ENCODE measurements at places on chromosomes 7 and 10. TPM values are rescaled to one million over a fixed set of nuclear protein-coding genes. Genes with fewer than 3 reads are reported as not detected.

DNA sequence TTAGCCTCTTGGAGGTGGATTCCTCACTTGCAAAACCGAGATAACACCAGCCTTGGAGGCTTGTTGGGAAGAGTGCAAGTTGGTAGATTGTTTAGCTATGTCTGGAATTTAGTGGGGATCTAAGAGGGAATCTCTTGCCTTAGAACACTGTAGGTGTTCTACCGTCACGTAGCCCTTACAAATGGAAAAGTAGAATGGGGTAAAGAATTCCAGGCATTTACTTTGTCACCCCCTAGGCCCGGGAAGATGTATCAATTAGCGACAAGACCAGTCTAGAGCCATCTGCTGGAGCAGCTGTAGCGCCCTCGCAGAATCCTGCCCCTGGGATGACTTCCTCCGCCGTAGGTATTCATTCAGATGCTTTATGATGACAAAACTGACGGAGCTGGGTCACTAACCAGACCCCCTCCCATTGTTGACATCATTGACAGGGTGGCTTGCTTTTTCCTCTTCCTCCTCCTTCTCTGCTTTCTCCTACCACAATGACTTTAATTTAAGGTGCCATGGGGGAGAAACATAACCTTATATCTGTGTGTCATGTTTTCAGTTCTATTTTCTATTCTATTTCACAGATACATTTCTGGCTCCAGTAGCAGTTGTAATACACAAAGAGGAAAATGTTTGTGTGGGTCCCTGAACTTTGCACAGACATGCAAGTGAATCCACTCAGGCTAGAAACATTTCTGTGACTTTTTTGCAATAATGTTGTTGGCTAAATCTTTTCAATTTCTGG lies 262.6 kb upstream of the LYZL1 start:
- H3K4me1 ChIP-seq: no peaks in the 10 kb centered on the region
- H3K27ac ChIP-seq: no peak overlapping the region
- no peak overlapping the region for H3K4me3 ChIP-seq
- DNase-seq: no peak

TRIL gene
- total RNA-seq: not detected

DNA sequence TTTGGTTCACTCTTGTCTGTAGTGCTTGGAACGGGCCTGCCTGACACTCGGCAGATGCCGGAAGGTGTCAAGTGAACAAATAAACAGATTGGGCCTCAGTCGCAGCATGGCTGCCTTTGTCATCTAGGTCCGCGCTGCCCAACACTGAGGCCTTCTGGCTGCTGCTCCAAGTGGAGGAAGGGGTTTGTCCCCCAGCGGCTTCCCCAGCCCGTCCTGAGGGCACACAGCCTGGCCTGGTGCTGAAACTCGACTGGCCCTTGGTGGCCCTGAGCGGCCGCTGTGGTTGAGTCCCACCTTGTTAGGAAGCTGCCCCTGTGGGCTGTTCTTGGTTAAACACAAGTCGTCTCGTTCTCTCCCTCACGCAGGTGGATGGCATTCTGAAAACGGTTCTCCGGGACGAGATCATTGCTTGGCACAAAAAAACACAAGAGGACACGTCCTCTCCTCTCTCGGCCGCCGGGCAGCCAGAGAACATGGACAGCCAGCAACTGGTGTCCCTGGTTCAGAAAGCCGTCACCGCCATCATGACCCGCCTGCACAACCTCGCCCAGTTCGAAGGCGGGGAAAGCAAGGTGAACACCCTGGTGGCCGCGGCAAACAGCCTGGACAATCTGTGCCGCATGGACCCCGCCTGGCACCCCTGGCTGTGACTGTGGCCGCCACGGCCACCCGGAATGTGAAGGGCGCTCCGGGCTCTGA lies 132.1 kb downstream of the SMURF1 start:
- H3K27me3 ChIP-seq: no peaks in the 10 kb centered on the region
- H3K4me1 ChIP-seq: no peaks in the 10 kb centered on the region
- peaks cover 52% of the 10 kb centered on the region for H3K36me3 ChIP-seq
- H3K27ac ChIP-seq: no peak overlapping the region
- no peak for DNase-seq
- H3K4me3 ChIP-seq: no peak overlapping the region

- H3K27ac ChIP-seq: no peak overlapping the region
- no peak overlapping the region for H3K4me3 ChIP-seq
- no peaks in the 10 kb centered on the region for H3K4me1 ChIP-seq
Measured at GRCh38 chr7:156722043-156722826, 81.7 kb downstream of the RNF32 start.

SPDYE3 gene
- total RNA-seq: not detected

DNA sequence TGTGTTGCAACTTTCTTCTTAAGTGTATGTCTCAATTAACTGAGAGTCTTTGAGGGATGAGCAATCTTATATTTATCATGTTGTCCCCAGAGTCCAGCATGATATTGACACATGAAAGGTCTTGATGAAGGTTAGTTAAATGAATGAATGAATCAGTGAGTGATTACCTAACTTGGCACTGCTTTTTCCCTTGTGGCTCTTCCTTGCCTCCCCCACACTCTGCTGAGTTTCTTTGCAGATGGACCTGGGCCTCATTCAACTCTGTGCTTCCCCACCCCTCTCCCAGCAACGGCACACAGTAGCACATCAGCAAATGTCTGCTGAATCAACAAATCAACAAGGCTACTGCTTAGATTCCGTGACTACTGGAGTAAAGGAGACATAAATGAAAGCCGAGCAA lies 235.1 kb upstream of the CXCL12 start:
- no peaks in the 10 kb centered on the region for H3K4me1 ChIP-seq
- H3K27ac ChIP-seq: no peak overlapping the region
- DNase-seq: no peak
- no peak overlapping the region for H3K4me3 ChIP-seq
- no peaks in the 10 kb centered on the region for H3K27me3 ChIP-seq

GGCT gene
- 59.1 TPM for total RNA-seq

GRCh38 chr10:24707445-24707844 lies 16.2 kb downstream of the ARHGAP21 start:
- no peak overlapping the region for H3K4me3 ChIP-seq
- DNase-seq: no peak
- H3K27me3 ChIP-seq: no peaks in the 10 kb centered on the region

ZNF467 gene
- not detected for total RNA-seq

GRCh38 chr10:13851906-13852305 lies 265.1 kb downstream of the PRPF18 start:
- no peak for DNase-seq
- H3K4me3 ChIP-seq: no peak overlapping the region
- H3K36me3 ChIP-seq: no peaks in the 10 kb centered on the region
- H3K4me1 ChIP-seq: peaks cover 5% of the 10 kb centered on the region

GRCh38 chr7:54879776-54880175 lies 120.8 kb upstream of the SEC61G start:
- DNase-seq: no peak
- no peak overlapping the region for H3K27ac ChIP-seq
- H3K27me3 ChIP-seq: no peaks in the 10 kb centered on the region

DNA sequence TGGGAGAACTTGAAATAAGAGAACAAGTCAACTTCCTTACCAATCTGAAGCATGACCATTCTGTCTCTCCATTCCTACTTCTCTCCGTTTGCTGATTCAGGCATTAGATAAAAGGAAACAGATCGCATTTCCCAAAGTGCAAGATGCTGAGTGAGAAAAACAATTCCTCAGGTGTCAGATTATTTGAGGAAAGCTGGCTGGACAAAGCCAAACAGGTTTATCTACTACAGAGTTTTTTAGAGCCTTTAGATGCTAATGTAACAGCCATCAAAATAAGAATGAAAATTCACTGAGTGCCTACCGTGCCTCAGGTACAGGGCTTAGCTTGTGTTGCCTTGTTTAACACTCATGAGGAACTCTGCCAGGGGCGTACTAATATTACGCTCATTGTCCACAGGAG lies 135.9 kb upstream of the MBL2 start:
- no peaks in the 10 kb centered on the region for H3K27me3 ChIP-seq
- H3K4me1 ChIP-seq: no peaks in the 10 kb centered on the region
- DNase-seq: no peak

DNA sequence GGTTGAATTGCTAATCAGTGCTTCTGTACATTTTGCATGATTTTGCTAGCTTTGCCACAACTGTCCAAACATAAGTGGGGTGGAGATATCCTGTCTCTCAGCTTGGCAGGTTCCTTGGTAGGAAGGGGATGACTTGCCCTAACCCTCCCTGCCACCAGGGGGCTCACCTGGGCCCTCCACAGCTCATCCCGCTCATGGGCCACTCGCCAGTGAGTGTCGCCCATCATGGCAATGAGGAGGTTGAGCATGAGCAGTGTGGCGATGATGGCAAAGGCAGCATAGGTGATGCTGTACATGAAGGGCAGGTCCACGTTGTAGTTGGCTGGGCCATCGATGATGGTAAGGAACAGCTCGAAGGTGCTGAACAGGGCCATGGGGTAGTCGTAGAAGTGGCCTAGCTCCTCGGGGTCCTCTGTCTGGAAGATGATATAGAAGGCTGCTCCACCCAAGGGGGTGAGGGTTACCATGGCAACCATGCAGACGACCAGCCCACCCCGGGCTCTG lies 12.2 kb downstream of the TRPV6 start:
- no peaks in the 10 kb centered on the region for H3K4me1 ChIP-seq
- no peaks in the 10 kb centered on the region for H3K27me3 ChIP-seq
- no peaks in the 10 kb centered on the region for H3K36me3 ChIP-seq
- no peak for DNase-seq
- no peak overlapping the region for H3K27ac ChIP-seq

POLR1F gene
- total RNA-seq: 23.3 TPM

GRCh38 chr7:5597772-5598171 lies 174.1 kb upstream of the TNRC18 start:
- no peak for DNase-seq
- peak overlapping the region; percentile 57 for H3K4me3 ChIP-seq
- peaks cover 1% of the 10 kb centered on the region for H3K36me3 ChIP-seq
- no peaks in the 10 kb centered on the region for H3K27me3 ChIP-seq
- peaks cover 26% of the 10 kb centered on the region for H3K4me1 ChIP-seq

CPA1 gene
- 8.0 TPM for total RNA-seq

DNA sequence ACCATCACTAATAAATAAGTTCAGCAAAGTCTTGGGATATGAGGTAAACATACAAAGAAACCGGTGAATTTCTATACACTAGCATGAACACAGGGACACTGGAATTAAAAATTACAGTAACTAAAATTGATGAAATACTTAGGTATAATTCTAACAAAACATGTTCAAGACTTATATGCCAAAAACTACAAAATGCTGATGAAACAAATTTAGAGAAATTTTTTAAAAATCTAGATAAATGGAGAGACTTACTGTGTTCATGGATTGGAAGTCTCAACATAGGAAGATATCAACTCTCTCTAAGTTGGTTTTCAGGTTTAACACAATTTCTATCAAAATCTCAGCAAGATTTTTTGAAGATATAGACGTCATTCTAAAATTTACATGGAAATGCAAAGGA lies 128.8 kb upstream of the RET start:
- H3K27ac ChIP-seq: no peak overlapping the region
- H3K4me3 ChIP-seq: no peak overlapping the region
- H3K36me3 ChIP-seq: no peaks in the 10 kb centered on the region
- no peaks in the 10 kb centered on the region for H3K4me1 ChIP-seq

AKR1C3 gene
- total RNA-seq: not detected

GRCh38 chr7:97835296-97836138 lies 36.7 kb downstream of the ASNS start:
- no peak overlapping the region for H3K4me3 ChIP-seq
- no peaks in the 10 kb centered on the region for H3K36me3 ChIP-seq

SMURF1 gene
- 14.0 TPM for total RNA-seq

TMEM176B gene
- total RNA-seq: 0.36 TPM

- H3K36me3 ChIP-seq: no peaks in the 10 kb centered on the region
- H3K27ac ChIP-seq: no peak overlapping the region
- H3K27me3 ChIP-seq: no peaks in the 10 kb centered on the region
- no peaks in the 10 kb centered on the region for H3K4me1 ChIP-seq
- no peak overlapping the region for H3K4me3 ChIP-seq
- no peak for DNase-seq
Measured at GRCh38 chr7:54076616-54077015, 465.6 kb upstream of the VSTM2A start.

HMX3 gene
- 60.5 TPM for total RNA-seq
